ENCODE measurements at places on chromosomes 5 and 9.

- DNase-seq, result no peak
Measured at GRCh38 chr5:60101573-60101972, 208.0 kb upstream of the PDE4D start.

DNA sequence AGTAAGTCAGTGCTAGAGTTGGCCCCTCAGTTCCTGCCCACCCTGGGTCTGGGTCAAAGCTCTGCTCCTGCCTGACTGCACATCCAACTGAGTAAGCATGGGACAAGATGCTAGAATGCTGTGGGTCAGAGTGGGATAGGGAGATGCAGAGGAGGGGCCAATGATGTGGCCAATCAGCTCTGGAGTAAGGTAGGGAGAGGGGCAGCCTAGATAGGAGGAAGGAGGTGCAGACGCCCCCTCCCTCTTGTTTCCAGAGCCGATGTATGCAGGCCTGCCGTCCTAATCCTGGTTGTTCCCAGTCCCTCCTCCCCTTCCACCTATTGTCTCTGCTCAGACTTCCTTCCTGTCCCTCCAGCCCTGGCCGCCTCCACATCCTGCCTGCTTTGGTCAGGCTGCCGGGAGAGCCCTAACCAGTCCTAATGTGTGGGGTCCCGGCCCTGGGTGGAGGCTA lies 1.3 kb downstream of the ARAP3 start:
- no peak for DNase-seq

- DNase-seq, result no peak
Measured at GRCh38 chr9:96279932-96280331, 22.0 kb downstream of the HSD17B3 start.

DNA sequence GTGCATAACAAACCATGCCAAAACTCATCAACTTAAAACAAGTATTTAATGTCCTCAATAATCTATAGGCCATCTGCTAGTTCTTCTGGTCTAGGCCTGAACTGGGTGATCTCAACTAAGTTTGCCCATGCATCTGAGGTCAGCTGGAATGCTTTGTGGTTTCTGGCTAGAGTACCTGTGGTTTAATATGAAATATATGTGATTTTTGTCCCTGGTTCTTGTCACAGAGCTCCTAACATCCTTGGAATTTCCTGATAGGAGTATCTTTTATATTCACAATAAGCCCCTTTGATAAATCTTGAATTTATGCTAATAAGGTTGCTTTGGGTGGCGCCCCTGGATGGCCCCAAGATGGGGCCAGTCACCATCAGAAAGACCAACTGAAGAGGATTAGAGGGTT lies 535.9 kb downstream of the DNAH5 start:
- no peak for DNase-seq

DNA sequence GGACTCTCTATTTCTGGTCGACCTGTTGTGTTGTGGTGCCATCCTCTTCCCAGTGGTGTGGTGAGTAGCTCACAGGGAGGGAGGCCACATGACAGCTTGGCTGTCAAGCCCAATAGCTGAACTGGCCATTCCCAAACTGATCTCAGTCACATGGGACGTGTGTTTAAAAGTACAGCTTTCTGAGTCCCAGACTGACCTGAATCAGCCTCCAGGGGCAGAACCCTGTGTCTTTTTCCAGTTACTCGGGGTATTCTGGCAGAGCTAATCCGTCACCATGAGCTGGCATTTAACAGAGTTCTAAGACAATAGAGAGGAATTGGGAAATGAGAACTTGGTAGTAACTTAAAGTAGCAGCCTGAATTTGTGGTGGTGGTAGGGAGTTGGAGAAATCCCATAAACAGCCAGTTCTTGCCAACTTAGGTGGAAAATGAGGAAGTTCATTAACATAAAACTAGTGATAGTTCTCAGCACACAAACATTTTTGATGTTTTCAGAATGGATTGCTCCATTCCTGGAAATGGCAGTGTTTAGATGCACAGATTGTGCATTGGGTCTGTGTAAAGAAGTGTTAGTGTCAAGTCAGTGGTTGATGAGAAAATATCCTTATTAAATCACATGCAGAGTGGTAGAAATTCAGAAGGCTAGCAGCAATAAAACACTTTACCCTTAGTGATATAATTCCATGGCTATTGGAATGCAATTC lies 50.9 kb downstream of the GPR107 start:
- no peak for DNase-seq
